Left colon (tissue), 2 donors: ENCODE measurements at places on chromosomes 6 and 20.

- no peak for DNase-seq
These were observed 13.7 kb upstream of the FAM83C start for GRCh38 chr20:35305682-35306556.

GRCh38 chr6:16505711-16506357 lies 255.4 kb downstream of the ATXN1 start:
- DNase-seq: no peak

GRCh38 chr20:50536333-50536732 lies 26.1 kb downstream of the PTPN1 start:
- no peak for DNase-seq

DNA sequence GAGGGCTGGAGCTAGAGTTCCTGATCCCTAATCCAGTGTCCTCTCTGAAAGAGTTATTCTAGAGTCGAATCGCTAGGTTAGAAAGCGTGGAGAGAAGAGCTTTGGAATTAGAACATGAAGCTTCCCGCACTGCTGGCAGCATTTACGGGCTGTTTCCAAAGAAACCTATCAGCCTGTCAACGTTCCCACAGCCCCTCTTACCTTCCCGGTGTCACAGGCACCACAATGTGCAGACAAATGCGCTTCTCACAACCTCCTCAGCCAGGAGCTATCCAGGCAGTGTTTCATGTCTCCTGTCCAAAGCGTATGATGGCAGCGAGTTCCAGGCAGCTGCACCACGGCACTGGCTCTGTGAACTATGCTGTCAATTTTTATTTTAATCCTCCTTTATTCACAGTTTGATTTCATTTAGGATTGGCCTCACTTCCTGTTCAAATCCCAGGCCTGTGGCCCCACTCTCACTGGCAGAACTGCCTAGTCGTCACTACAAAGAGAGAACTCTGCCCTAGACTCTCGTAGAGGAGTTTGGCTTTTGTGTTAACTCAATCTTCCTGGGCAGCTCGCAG lies 322.8 kb upstream of the SOX4 start:
- DNase-seq: no peak

DNA sequence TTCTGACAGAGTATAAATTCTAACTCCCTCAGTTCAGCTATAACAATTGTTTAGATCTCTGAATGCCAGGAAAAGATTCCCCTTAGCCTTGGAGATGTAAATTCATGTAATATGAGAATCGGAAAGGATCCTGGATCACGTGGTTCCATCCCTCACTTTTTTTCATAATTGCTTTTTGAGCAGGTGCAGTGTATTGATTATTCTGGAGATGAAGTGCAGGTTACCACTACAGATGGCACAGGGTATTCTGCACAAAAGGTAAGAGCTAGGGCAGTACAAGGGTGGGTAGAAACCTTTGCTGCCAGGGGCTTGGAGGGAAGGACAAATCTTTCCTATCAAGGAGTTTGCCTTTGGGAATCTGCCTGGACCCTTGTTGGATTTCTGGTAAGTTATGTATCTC lies 52.7 kb downstream of the KDM1B start:
- no peak for DNase-seq

- DNase-seq: no peak
These were observed 156.4 kb upstream of the COL21A1 start for GRCh38 chr6:56403745-56404144.

DNA sequence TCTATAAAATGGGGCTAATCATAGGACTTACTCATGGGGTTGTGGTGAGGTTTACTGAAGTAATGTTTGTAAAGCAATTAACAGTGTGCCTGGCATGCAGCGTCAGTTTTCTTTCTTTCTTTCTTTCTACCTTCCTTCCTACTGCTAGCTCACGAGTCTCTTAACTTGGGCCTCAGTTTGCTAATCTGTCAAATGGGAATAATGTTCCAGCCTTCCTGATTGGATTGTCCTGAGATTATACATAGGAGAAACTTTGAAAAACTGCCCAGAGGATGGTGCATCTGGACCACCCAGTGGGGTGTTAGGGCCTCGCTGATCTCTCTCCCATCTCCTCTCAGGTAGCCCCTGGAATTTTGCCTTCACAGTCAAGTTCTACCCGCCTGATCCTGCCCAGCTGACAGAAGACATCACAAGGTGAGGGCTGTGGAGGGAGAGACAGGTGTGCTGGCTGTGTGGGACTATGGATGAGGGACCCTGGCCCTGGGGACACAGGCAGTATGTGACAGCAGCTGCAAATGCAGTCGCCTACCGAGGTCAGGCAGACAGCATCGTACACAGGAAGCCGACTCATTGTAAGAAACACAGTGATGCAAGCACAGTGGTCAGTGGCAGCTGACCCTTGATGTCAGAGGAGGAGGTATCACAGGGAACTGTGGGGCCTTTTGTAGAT lies 27.5 kb downstream of the EPB41L1 start:
- no peak for DNase-seq

DNA sequence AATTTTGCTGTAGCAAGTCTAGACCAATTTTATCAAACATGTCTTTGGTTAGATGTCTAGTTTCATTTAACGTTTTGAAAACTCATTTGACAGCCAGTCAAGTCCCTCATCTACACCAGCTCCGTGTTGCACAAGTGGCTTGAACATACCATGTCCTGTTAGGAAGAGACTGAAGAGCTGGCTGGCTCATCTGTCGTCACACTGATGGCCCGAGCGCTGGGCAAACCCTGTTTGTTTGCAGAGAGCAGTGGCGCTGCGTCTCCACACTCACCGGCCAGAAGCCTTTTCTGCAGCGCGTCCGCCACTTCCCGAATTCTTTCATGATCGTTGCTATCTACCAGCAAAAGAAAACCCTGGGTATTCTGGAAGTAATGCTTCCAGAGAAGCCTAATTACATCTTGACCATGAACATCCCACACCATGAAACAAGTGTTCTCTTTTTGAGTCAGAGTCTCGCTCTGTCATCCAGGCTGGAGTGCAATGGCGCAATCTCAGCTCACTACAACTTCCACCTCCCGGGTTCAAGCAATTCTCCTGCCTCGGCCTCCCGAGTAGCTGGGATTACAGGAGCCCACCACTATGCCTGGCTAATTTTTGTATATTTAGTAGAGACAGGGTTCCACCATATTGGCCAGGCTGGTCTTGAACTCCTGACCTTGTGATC lies 10.7 kb upstream of the TCFL5 start:
- no peak for DNase-seq

- DNase-seq: no peak
These were observed 70.7 kb downstream of the ANKRD6 start for GRCh38 chr6:89503641-89504040.

DNA sequence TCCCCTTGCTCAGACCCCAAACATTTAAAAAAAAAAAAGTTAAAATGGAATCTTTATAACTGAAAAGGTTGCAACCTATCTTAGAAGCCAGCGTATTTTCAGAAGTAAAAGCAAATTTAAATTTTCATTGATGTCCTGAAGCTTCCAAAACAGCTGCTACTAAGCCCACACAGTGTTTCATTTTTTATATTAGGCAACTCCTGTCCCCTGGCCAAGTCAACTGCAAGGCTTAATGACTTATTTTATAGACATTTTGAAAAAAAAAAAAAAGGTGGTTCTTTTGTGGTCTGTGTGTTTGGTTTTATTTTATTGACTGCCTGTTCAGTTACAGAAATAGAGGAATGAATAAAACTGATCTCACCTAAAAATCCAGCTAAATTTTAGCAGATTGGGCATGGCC lies 13.0 kb downstream of the CFAP61 start:
- DNase-seq: no peak

- DNase-seq: no peak
These were observed 120.6 kb downstream of the GFRAL start for GRCh38 chr6:55447891-55448290.

DNA sequence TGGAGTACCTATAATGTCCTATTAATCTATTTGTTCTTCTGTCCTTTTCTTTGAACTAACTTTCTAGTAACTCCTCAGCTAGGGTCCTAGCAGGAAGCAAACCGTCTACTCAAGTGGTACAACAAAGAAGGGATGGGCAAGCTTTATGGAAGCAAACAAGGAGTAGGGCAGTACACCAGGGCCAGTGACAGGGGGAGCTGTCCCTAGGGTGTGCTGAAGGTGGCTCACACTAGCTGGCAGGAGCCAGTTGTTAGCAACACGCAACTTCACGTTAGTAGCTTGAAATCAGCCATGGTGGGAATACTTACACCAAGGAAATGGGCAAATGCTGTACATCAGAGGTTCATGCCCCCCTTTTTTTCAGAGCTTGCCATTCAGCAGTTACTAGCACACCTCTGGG lies 74.0 kb upstream of the EYA2 start:
- DNase-seq: peak; percentile 64

- DNase-seq: no peak
These were observed 26.1 kb upstream of the CD83 start for GRCh38 chr6:14091339-14091978.

GRCh38 chr6:44167567-44167966 lies 8.9 kb downstream of the CAPN11 start:
- DNase-seq: no peak

GRCh38 chr6:15374119-15374518 lies 128.2 kb downstream of the JARID2 start:
- DNase-seq: no peak

DNA sequence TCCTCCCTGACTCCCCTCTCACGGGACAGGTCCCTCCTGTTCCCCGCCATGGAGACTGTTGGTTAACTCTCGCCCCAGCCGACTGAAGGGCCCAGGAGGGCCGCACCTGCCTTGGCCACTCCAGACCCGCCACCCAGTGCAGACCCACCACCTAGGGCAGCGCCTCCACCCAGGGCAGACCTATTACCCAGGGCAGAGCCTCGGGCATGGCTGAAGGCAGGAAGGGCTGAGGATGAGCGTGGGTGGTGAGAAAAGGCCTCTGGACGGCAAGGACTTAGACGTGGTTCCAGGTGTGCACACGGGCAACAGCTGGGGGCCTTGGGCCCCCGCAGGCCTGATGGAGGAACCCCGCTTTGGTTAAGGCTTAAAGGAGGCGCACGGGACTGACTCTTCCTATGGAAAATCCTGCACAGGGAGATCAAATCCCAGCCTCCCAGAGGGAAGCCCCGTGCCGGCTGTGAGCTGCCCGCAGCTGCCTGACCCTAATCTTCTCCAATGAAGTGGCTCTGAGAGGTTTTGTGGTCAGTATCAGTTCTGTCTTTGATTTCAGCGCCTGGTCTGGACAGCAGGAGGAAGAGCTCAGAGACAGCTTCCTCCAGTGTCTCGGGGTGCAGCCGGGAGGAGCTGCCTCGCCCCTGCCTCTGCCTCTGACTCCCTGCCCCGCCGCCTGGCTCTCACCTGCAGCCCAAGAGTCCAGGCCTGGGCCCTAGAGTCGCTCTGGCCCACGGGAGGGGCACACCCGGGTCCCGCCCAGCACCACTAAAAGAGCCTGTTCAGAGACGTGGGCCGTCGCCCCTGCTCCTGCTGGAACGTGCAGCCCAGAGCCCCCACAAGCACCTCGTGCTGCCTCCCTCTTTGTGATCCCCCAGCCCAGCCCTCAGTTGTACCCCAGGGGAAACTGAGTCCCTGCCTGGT lies 12.1 kb upstream of the CHRNA4 start:
- no peak for DNase-seq
